ENCODE measurements at places on chromosomes 2 and 18. TPM values are rescaled to one million over a fixed set of nuclear protein-coding genes. Genes with fewer than 3 reads are reported as not detected.
A peak's percentile ranks its signal among the peaks of the same experiment; 100 is the strongest.

DNA sequence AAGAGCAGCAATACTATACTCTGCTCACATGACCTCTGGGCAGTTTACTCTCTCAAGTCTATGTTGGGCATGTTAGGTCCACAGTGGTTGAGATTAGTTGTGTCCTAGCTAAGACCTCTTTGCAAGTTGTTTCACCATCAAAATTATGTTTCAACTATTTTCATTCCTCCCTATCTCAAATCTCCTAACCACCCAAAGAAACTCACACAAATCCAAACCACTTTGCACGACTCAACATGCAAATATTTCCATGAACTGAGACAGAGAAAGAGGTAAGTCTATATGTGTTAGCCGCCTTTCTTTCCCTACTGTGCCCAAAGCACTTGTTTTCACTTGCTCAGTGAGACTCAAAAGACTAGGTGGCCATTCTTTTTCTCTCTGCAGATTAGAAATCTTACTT is 546.8 kb downstream of the TNS1 start:
- no peak for DNase-seq

- no peak for DNase-seq
These were observed 8.1 kb downstream of the TEX44 start for GRCh38 chr2:231600619-231601355.

DNA sequence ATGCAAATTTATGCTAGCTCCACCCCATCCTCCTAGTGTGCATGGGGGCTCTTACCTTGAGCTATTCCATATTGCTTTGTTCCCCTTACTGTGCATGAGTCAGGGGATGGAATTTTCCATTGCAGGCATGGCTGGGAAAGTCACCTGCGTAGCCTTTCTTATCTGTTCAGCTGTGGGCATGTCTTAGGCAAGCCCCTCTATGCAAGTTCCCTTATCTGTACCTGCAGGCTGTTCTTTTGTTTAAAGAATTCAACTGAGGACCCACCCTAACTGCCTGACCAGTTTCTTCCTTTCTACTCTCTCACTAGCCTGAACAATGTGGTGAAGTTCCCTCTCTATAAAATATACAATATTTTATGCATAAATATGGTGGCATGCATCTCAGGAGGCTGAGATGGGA is 54.2 kb upstream of the CDCA7 start:
- DNase-seq, result no peak

DNA sequence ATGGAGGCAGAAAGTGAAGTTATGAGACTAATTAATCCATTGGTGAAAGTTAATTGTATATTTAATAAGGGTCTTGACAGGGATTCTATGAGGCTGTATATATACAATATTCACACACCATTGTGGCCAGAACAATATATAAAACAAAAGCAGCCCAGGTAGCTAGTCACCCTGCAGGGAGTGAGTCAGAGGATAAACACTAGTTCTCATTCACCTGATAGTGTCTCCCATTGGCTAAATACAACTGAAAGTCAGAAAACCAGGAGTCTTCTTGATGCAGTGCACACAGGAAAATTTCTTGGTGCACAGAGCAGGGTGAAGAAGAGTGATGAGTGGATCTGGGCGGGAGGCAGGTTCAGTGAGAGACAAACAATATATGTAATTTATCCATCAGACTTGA is 465.2 kb downstream of the ERBB4 start:
- no peak for DNase-seq

- no peak for DNase-seq
These were observed 251.8 kb downstream of the ZEB2 start for GRCh38 chr2:144268036-144268678.

GRCh38 chr18:68387246-68387645 is 327.7 kb downstream of the TMX3 start:
- no peak for DNase-seq

DNA sequence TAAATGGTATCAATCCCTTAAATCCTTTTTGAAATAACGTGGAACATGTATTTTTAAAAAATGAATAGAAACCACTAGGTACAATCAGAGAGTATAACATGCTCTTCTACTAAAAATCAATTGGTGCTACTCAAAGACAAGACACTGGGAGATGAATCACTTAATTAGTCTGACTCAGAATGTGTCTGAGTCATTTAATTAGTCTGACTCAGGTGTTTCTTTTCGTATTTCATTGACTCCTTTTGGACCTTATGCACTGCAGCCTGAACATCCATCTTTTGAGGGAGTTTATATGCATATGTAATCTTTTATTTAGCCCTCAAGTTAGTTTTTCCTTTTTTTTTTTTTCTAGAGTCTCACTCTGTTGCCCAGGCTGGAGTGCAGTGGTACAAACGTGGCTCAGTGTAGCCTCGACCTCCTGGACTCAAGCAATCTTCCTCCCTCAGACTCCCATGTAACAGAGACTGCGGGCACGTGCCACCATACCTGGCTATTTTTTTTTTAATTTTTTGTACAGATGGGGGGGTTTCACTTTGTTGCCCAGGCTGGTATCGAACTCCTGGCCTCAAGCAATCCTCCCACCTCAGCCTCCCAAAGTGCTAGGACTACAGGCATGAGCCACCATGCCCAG is 26.5 kb downstream of the PPP4R3B start:
- DNase-seq, result peak; percentile 22

Gene CNTNAP5
- total RNA-seq, result not detected

Gene RESP18
- total RNA-seq, result not detected

DNA sequence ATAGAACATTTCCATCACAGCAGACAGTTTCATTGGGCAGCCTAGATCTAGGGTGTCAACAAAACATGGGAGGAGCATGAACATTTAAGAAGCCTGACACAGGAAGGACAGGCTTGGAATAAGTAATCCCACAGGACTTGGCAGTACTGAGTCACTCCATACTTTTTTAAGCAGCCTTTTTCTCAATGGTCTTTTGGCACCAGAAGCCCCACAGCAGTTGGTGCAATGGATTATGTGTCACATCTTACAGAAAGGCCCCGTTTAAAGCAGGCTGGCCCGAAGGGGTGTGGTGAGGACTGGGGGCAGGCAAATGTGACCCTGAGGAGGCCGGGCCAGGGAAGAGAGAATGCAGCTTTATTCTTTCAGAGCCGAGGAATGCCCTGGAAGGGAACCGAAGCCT is 26.6 kb downstream of the SPTBN1 start:
- DNase-seq, result peak; percentile 64

GRCh38 chr18:65257149-65257548 is 493.7 kb upstream of the CDH7 start:
- no peak for DNase-seq

- DNase-seq, result no peak
These were observed 1.3 kb downstream of the MGAT4A start for GRCh38 chr2:98729652-98730051.

Gene DCC
- total RNA-seq, result 0.03 TPM

Gene CDK15
- total RNA-seq, result 0.06 TPM

DNA sequence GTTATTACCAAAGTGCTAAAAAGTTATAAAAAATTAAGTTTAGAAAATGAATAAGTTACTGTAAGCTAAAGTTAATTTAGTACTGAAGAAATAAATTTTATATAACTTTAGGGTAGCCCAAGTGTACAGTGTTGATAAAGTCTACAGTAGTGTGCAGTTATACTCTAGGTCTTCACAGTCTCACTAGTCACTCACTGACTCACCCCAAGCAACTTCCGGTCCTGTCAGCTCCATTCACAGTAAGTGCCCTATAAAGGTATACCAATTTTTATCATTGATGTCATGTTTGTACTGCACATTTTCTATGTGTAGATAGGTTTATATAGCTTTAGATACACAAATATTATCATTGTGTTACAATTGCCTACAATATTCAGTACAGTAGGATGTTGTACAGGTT is 518.3 kb upstream of the PIK3C3 start:
- DNase-seq, result no peak

GRCh38 chr2:176561706-176562105 is 292.5 kb downstream of the MTX2 start:
- DNase-seq, result no peak

Gene KLHL41
- total RNA-seq, result not detected

GRCh38 chr18:23629444-23629946 is 33.2 kb downstream of the ANKRD29 start:
- DNase-seq, result no peak

- DNase-seq, result no peak
These were observed 29.5 kb downstream of the PKDCC start for GRCh38 chr2:42077343-42077742.

- DNase-seq, result no peak
These were observed 112.7 kb upstream of the DLX2 start for GRCh38 chr2:172215172-172215935.

- no peak for DNase-seq
These were observed 118.4 kb downstream of the PKP4 start for GRCh38 chr2:158575051-158575635.

DNA sequence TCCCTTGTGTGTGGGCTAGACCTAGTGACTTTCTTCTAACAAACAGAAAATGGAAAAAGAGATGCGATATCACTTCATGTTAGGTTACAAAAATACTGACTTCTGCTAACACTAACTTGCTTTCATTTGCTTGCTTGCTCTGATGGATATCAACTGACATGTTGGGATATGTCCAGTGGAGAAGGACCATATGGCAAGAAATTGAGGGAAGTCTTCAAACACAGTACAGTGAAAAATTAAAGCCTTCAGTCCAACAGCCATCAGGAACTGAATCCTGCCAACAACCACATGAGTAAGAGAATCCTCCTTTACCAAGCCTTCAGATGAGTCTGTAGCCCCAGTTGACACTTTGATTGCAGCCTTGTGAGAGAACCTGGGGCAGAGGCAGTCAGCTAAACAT is 143.9 kb downstream of the MAIP1 start:
- no peak for DNase-seq

DNA sequence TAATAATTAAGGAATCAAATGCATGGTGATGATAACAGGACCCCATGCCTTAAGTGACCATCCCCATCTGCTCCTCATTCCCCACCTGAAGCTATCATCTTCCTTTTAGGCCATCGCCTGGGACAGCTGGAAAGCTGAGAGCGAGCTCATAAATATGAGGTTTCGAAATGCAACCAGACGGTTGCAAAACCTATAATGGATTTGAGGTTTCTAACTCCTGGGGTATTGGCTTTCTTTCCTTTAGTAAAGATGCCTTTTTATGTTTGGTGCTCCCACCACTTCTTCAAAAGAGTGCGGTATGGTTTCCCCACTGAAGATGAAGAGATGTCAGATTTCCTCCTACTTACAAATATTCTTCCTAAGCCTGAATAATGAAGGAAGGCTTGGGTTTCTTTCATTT is 1589.5 kb upstream of the PIK3C3 start:
- DNase-seq, result no peak

DNA sequence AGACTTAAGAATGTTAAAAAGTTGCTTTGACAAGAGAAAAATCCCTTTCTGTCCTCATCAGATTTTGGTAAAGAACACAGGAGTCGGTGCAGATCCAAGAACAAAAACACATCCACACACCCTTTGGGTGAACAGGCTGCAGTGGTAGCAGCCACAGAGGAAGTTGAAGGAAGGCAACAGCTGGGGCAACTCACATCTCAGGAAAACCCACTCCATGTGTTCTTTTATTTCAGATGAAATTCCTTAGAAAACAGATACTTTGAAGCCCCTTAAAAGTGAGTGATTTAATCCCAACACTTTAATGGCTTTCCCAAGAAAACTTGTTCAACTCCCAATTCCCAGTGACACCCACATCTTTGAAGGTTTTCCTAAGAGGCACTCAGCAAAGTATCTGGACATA is 271.3 kb downstream of the ICOS start:
- DNase-seq, result no peak

DNA sequence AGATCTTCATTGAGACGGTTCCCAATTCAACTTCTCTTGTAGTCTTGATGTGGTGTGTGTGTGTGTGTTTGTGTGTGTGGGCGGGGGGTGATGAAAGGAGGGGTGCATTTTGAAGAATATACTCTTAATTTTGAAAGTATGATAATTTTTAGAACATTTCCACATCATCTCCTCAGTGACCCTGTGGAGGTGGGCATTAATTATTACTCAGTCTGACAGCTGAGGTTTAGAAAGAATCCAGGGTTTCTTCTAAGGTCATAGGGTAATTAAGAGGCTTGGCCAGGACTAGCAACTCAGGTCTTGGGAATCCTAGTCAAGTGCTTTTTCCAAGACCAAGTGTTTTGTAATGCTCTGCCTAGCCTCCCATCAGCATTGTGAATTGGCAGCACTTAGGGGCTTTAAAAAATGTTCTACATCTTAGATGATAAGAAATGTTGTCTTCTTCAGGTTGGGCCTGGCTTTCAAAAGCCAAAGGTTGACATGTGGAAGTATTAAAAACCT is 100.5 kb downstream of the SPTBN1 start:
- DNase-seq, result no peak

DNA sequence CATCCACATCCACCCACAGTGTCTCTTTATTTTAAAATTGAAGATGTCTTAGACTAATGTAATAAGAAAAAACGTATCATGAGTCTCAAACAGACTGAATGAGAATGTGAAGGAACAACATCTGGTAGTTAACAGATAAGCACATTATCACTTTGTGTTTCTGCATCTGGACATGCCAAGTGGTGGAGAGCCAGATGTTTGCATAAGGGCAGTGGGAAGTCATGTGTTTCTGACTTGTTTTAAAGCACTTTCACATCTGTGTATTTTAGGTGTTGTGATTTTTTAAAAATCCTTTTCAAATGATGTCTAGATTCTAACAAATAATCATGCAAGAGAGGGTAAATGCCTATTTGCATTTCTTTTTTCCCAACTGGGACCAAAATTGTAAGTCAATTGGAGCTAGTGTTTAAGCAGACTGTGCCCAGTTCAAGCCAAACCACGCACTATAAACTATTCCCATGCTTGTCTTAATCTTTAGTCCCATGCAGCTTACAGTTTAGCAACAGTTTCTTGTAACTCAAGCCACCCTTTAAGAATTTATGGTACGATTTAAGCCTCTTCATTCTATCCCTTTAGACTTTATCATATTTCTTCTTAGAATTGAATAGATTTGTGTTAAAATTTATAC is 272.7 kb upstream of the DOK6 start:
- DNase-seq, result no peak

DNA sequence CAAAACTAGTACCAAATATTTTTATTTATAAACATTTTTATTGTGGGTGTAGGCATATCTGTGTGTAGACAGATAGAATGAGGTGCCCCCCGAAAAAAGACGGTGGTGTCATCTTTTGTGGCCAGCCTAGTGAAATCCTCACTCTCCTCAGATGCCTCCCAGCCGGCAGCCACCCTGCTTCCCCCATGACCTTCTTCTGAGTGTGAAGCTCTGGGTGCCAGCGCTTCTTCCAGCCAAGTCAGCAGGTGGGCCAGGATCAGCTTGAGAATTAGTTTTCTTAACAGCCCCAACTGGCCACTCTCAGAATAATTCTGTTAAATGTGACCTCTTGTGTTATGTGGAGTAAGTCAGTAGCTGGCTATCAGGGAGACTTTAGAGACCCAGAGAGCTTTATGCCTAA is 229.6 kb upstream of the FOSL2 start:
- no peak for DNase-seq

Gene ITGA4
- total RNA-seq, result 0.07 TPM

GRCh38 chr2:120761164-120761861 is 25.6 kb downstream of the GLI2 start:
- DNase-seq, result no peak

GRCh38 chr18:34971313-34971712 is 69.9 kb upstream of the MAPRE2 start:
- no peak for DNase-seq

DNA sequence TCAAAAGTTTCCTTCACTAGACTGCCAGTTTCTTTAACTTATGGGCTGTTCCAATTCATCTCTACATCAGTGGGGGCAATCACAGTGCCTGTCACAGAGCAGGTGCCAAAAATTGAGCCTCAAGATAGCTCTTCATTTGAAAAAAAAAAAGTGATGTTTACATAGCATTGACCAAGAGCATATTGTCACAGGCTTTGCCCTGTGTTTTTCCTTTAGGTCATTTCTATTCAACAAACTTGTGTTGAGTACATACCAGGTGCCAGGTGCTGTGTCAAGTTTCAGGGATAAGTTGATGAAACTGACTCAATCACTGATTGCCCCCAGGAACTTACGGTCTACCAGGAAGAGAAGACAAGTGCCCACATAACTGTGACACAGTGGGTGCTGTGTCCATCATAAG is 22.2 kb upstream of the NT5C1B start:
- no peak for DNase-seq

Data from NCI-H460 (cell line).